Germinal center (tissue), 1 donor: ENCODE measurements at places on chromosomes 1 and 21.

DNA sequence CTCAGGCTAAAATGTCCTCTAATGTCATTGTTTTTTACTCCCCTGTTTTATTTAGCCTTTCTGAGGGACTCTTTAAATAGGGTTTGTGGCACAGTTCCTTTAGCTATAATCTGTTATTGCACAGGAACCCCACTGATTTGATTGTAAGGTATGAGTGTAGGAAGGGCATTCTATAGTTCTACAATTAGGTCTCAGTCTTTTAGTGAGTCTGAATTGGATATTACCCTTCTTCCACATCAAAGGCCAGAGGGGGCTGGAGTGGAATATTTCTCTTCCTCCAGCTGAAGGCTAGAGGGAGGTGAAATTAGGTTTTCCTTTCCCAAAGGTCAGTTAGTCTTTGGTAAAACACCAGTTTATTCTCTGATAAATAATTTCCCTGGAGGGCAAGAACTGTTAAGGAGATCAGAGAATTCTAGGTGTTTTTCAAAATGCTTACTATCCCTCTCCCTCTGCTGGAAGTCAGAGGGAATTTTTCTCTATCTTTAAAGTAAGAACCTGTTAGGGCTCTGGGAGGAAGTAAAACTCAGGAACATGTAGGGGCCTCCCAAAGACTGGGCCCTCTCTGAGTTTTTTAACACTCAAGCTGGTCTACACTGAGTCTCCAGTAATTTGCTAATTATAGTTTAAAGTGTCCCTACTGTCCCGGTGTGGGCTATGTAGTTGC is 176.3 kb upstream of the ZNHIT6 start:
- DNase-seq: no peak

- no peak for DNase-seq
Observed at GRCh38 chr1:19967808-19968207, 11.6 kb downstream of the PLA2G2A start.

- DNase-seq: no peak
Observed at GRCh38 chr1:153745417-153745816, 17.6 kb downstream of the INTS3 start.

GRCh38 chr1:227900571-227901051 is 47.1 kb downstream of the WNT9A start:
- no peak for DNase-seq

DNA sequence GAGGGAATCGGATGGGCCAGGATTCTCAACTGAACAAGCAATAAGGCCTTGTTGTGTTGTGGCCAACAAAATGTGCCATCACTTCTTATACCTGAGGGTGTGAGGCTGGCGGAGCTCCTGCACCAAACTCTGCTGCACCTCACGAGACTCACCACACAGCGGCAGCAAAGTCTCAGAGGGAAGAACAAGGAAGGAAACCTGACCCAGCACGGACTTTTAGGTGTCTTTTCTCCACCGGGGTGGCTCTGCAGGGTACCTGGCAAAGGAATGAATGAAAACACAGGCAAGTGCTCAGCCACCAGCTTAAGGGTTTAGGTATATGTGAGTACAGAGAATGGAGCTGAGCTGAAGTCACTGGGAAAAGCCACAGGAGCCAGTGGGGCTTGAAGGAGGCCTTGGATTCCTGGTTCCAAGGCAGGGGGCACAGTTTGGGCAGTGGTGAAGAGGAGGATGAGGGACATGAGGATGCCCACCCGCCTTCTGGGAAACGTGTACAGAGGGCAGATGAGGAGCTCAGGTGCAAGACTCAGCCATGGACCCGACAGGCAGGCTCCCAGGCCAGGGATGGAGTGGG is 31.1 kb upstream of the HSD3B1 start:
- peak; percentile 40 for DNase-seq

DNA sequence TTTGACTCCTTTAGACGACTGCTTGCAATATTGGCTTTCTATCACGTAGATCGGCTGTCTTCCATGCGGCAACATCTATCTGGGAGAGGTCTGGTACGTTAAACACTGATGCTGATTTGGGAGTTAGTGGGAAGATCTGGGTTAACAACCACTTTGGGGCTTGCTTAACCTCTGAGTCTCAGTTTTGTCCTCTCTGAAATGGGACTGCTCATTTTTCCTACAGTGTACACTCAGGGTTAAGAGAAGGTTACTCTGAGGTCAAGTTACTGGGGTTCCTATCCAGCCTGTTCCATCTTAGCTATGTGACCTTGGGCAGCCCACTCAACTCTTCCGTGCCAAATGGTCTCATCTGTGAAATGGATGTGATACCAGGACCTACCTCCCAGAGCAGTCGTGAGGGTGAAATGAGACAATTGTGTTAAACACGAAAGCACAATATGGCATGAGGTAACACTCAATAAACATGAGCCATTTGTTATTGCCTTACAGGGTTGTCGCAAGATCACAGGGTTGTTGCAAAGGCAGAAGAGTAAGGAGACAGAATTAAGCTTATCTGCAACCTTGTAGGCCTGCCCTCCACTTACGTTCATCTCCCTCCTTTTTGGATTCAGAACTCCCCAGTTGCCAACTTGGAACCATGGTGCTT is 5.6 kb downstream of the ABCA4 start:
- no peak for DNase-seq

DNA sequence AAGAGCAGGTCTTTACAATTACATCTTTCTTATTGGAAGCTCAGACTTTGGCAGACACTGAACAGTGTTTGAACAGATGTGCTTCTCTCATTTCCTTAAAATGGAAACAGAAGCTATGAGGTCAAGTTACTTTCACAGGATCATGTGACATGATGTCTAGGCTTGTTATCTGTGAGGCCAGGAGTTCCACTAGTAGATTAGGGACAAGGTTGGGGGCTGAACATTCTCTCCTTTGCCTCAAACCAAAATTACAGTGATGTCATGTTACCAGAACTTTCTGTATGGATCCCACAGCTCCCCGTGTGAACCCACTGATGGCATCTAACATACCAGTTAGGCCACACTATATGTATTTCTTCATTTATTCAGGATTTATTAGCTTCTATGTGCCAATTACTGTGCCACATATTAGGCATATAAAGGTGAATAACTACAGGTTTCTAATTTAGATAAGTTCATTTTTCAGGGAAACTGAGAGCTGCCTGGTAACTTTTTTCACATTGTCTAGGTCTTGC is 6.0 kb downstream of the DYNLT5 start:
- peak; percentile 8 for DNase-seq

GRCh38 chr21:34592120-34592955 is 22.6 kb downstream of the RCAN1 start:
- no peak for DNase-seq

DNA sequence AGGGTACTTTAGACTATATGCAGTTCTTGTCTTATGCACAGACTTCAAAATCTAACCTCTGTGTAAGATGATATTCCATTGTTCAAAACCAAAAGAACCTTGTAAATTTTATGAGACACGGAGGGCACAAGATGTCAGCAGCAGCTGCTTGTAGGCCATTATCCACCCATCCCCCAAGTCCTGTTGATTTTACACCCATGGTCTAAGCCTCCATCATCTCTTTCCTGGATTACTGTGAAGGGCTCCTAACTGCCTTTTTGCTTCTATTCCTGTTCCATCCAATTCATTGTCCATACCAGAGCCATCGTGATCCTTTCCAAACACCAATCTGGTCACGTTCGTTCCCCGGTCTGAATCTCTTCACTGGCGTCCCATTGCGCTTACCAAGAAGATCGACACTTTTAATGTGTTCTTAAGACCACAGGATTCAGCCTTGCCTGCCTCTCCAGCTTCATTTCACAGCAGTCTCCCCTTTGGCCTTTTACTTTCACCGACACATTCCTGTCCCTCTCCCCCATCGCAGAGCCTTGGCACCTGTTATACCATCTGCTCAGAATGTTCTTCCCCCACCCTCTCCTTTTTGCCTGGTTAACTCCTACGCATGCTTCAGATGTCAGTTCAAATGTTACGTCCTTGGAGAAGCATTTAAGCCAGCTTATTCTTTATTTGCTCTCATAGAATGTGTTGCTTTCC is 107.3 kb upstream of the POU3F1 start:
- peak; percentile 34 for DNase-seq

- peak; percentile 65 for DNase-seq
Observed at GRCh38 chr1:203172184-203173010, 3.2 kb downstream of the MYBPH start.

GRCh38 chr1:101293461-101294051 is 56.7 kb downstream of the S1PR1 start:
- no peak for DNase-seq

DNA sequence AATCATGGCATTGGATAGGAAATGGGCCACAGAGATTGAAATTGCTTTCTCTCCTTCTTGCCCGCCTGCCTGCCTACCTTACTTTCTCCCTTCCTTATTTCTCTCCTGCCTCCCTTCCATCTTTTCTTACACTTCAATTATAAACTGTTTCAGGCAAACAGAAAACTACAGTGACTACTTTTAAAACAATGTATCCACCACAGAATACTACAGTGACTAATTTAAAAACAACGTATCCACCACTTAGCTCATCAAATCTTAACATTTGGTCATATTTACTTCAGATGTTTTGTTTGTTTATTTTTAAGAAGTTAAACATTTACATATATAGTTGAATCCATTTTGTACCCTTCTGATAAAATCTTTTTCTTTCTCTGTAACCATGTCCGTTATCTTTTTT is 54.4 kb downstream of the SNRPE start:
- DNase-seq: no peak

- no peak for DNase-seq
Observed at GRCh38 chr1:33322870-33323585, 2.1 kb upstream of the A3GALT2 start.

DNA sequence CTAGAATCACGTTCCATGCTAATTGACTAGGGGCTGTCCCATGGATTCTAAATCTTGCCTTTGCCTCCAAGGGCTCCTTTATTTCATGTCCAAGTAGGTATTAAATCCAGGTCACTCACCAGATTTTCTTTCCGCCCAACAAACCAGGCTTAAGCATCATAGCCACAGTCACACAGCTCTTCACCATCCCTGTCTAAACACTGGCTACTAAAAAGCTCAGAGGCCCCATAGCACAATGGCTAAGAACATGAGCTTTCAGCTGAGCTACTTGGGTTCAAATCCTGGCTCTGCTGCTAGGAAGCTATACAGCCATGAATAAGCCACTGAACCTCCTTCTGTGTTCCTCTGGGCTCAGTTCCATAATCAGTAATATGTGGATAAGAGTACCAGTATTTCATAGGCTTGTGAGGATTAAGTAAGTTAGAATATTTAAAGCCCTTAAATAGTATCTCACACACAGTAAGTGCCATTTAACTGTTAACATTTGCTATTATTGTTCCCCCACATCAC is 277.2 kb upstream of the GJB5 start:
- DNase-seq: no peak

DNA sequence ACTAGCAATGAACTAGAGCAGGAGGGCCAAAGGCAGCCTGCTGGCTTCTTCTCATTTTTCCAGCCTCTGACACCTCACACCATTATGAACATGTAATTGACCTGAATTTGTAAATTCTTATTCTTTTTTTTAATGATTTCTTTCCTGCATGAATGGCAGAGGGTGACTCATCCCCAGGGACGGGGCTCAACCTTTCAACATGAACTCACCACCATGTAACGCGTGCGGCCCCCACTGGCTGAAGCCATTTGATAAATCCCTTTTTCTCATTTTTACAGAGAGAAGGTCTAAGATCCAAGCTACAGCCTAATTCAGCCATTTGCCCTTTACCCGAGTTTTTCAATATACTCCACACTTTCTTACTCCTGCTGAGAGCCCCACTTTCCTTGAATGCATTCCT is 9.3 kb upstream of the ETS2 start:
- no peak for DNase-seq
